ENCODE measurements at places on chromosomes 2 and 18.

- no peak for DNase-seq
Observed at GRCh38 chr2:205751569-205752031, 69.3 kb downstream of the NRP2 start.

DNA sequence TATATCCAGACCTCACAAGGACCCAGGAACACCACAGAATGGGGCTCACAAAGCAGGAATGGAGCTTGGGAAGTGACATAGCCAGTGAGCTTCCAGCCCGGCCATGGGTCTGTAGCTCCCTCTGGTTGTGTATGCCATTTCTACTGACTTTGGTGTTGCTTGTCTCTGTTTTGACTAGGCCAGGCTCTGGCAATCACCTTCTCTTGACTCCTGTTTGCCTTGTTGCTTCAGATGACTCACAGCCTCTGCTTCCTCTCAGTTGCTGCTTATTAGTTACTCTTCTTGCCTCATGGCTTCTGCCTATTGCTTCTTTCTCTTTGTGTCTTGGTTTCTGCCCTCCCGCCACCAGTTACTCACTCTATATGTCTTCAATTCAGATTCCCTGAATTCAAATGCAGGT lies 15.8 kb upstream of the IER3IP1 start:
- DNase-seq, result no peak

- no peak for DNase-seq
Observed at GRCh38 chr2:82139979-82140611, 1835.5 kb upstream of the LRRTM1 start.

DNA sequence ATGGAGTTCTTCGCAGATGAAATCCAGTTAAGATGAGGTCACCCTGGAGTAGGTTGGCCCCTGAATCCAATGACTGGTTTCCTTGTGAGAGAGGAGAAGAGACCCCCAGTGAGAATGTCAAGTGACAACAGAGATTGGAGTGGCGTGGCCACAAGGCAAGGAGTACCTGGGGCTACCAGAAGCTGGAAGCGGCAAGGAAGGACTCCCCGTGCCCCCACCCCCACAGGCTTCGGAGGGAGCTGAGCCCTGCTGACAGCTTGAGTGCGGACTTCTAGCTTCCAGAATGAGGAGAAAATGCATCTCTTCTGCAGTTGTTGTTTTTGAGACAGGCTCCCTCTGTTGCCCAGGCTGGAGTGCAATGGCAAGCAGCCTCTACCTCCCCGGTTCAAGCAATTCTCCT lies 78.0 kb upstream of the HPCAL1 start:
- DNase-seq, result no peak

DNA sequence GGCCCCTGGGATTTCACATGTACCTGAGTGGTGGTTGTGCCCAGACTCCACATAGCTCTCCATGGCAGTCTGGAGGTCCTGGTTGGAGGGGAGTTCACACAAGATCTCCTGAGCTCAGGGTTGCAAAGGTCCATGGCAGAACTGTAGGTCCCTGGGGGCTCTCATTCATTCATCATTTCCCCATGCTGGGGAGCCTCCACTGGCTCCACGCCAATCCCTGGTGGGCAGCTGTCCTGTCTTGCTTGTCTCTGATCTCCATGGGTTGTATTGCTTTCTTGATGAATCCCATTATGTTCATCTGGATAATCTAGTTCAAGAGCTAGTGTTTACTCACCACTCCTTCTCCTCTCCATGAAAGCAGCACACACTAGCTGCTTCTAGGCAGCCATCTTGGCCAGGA lies 42.4 kb downstream of the ZSWIM2 start:
- no peak for DNase-seq

GRCh38 chr2:109046925-109047508 lies 58.0 kb upstream of the EDAR start:
- peak; percentile 59 for DNase-seq

- no peak for DNase-seq
Observed at GRCh38 chr2:240711701-240712100, 20.0 kb downstream of the AQP12A start.

- DNase-seq, result no peak
Observed at GRCh38 chr2:112639936-112640335, 5.8 kb upstream of the SLC20A1 start.

DNA sequence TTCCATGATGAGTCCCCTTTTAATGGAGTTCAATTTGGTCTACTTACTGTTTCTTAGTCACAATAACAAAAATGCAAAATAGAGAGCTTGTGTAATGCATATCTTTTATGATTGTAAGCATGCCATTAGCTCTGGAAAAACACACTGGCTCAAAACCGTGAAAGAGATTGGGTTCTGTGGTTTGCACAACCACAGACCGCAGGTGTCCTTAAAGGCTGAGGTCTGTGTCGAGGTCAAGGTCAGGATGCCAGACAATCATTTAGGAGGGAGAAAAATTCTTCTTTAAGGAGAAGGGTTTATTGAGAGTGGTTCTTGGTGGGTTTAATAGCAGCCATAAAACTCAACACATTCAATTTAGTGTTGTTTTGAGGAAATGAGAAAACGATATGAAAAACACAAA lies 487.2 kb downstream of the GALR1 start:
- no peak for DNase-seq

- DNase-seq, result no peak
Observed at GRCh38 chr2:223626716-223627115, 24.6 kb upstream of the SCG2 start.

DNA sequence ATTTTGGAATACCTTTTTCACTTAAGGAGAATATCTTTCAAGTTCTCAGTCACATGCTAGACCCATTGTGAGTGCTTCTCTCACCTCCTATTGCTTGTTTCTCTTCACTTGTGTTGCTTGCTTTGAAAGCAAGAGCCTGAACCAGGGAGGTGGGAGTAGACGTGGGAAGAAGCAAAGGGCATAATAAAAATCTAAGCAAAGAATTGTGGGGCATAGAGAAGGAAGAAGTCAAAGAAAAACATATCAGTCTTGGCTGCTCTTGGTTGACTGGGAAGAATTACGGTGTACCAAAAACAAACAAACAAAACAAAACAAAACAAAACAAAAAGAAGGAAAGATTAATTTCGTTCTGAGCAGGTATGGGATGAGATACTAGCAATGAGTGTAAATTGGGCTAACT lies 48.9 kb upstream of the ACVR1 start:
- DNase-seq, result no peak

- DNase-seq, result no peak
Observed at GRCh38 chr18:26176134-26176533, 42.5 kb downstream of the PSMA8 start.

DNA sequence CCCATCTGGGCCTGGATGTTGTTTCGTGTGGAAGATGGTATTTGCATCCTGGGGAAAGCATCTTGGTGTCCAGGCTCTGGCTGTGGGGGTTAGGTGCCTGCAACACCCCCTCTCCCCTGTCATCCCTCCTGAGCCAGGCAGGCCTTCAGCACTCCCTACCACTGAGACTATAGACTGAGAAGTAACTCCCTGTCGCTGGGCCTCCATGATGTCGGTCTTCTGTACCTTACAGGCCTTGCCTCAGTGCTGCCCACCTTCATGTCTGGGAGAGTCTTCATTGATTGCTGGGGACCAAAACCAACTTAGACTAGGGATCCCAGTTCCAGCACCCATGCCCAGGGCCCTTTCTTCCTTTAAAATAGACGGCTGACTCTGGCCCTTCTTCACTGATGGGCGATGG lies 33.1 kb upstream of the DNMT3A start:
- DNase-seq, result no peak

DNA sequence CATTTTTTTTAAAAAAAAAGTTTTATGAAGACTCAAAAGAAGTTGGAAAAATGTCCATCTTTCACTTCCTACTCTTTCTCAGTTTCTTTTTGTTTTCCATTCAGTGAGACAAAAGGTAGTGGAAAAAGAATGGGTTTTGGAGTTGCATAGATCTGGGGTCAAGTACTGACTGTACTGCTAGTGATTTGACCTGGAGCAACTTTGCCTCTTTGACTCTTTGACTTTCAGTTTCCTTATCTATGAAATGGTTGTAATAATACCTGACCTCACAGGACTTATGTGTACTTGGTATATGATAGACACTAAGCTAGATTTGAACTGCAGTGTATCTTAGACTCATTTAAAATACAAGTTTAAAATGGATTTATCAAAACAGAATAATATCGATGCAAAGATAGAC lies 3.5 kb upstream of the KCNE4 start:
- no peak for DNase-seq

- peak; percentile 53 for DNase-seq
Observed at GRCh38 chr18:74081966-74082741, 65.5 kb downstream of the FBXO15 start.

- DNase-seq, result no peak
Observed at GRCh38 chr2:65379721-65380171, 52.7 kb downstream of the SPRED2 start.

GRCh38 chr2:233807966-233808935 lies 30.1 kb downstream of the MROH2A start:
- no peak for DNase-seq

- DNase-seq, result no peak
Observed at GRCh38 chr18:77129150-77129551, 3.4 kb downstream of the MBP start.

GRCh38 chr2:113709022-113709421 lies 47.4 kb downstream of the SLC35F5 start:
- no peak for DNase-seq

GRCh38 chr2:56898986-56899385 lies 715.2 kb downstream of the CCDC85A start:
- DNase-seq, result no peak

DNA sequence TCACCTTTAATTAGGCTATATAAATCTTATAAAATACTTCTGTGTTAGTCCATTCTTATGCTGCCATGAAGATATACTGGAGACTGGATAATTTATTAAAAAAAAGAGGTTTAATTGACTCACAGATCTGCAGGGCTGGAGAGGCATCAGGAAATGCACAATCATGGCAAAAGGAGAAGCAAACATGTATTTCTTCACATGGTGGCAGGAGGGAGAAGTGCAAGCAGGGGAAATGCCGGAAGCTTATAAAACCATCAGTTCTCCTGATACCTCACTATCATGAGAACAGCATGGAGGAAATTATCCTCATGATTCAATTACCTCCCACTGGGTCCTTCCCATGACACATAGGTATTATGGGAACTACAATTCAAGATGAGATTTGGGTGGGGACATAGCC lies 504.4 kb downstream of the RIT2 start:
- peak; percentile 6 for DNase-seq

DNA sequence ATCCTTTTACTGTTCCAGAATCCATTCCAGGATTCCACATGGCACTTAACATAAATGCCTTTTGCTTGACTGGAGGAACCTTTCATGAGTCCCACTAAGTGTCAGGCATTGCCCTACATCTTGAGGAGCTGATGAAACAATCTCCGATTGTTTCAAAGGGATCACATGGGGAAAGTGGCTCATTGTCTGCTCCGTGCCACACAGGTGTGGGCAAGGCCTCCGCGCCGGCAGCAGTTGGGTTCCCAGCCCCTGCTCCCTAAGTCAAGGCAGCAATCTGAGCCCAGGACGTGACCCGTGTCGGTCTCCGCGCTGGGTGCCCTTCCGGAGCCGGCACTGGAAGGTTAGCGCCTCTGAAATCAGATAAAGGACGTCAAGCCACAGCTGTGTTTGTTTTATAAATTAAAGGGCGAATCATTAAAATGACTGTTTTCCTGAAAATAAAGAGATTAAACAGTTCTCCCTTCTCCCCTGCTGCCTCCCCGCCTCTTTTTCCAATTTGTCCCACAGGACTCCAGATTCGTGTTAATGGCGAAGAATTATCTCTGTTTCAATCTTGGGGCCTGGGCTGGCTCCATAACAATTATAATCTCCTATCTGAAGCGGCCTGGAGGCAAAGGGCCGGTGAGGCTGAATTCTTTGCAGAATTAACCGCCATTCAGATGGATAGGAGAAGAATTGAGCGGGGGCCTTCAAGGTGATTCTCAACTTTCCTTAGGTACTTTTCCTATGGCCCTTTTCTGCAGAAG lies 84.3 kb upstream of the FZD7 start:
- DNase-seq, result no peak

- DNase-seq, result no peak
Observed at GRCh38 chr2:201909348-201909747, 103.0 kb downstream of the CDK15 start.

DNA sequence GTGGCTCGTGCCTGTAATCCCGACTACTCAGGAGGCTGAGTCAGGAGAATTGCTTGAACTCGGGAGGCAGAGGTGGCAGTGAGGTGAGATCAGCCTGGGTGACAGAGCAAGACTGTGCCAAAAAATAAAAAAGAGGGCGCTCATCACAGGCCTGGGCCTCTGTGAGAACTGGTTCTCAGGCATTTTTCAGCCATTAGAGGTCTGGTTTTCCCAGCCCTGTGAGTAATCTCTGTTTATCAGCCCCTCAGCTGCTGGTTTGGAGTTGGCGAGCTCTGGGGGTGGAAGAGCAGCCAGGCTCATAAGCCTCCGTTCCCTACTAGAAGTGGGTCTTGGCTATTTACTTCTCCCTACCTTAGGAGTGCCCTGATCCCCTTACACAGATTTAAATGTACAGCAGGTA lies 53.1 kb downstream of the CHRNA1 start:
- DNase-seq, result no peak

DNA sequence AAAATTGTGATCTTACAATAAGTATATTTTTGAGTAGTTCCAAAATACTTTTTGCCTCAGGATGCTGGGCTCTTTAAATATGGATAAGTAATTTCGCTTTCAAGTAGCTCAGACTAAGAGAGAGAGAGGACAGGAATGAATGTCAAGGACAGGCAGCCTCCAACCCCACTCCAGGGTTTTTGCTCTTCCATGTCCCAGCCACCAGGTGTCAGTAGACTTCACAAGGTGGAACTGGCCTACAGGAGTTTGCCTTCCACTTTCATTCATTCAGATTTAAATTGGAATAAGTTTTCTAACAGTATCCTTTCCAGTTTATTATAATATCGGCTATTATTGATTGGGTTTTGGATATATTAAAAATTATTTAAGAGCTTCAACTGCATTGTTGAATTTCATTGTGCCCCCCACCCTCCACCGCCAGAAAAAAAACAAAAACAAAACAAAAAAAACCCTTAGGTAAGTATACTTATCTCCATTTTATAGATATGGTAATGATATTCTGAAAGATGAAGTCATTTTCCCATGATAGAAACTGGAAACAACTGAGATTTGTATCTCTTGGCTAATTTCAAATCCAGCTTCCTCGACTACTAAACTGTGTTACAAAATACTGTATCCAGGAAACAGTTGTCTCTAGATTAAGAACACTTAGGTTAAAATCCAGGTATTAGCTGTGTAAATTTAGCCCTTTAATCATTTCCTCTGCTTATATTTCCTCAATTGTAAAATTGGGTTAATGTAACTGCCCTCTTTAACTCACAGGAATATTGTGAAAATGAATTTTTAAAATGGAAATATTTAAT lies 793.1 kb downstream of the ERBB4 start:
- peak; percentile 91 for DNase-seq

GRCh38 chr2:189836644-189837043 lies 52.4 kb downstream of the PMS1 start:
- DNase-seq, result peak; percentile 72

DNA sequence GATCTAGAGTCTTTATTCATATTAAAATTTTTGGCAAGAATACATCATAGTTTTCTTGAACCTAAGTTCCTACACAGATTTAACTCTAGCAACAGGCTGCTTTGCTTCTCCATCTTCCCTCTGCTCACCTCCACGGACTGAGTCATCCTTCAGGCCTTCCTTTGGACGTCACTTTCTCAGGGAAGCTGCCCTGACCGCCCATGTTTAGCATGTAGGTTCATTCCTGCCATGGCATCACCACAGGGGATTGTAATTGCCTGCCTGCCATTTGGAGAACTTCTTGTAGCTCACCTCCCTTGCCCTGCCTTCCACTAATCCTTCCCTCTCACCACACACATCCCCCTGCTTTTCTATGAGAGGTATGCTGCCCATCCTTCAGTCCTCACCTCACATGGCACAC lies 43.9 kb upstream of the B3GNT2 start:
- no peak for DNase-seq
